ENCODE measurements at places on chromosomes 4 and X. TPM values are rescaled to one million over a fixed set of nuclear protein-coding genes. Genes with fewer than 3 reads are reported as not detected.

DNA sequence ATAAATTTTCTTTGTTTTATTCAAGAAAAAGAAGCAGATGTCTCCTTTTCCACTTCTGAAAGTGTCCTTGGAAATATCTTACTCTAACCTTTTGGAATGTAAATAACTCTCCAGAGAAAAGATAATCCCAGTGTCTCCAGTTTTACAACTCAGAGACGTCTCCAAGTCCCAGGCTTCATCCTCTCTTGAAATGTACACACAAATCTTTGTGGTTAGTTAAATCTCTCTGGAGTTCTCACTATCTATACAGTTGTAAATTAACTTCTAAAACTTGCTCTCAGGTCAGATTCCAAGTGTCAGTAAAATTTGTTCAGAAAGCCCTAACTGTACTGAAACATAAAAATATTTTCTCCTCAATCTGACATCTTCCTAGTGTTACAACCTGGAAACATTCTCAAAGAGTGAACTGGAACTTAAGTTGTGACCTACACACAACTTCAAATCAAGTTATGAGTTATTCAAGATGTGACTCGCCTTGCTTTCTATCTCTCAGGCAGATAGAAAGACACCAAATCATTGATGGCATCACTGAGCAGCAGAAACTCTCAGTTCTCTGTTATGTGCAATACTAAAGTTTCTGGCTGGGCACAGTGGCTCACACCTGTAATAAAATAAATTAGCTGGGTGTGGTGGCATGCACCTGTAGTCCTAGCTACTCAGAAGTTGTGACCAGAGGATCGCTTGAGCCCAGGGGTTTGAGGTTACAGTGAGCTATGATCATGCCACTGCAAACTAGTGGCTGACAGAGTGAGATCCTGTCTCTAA is 284.2 kb downstream of the RCHY1 start:
- H3K4me1 ChIP-seq: no peaks in the 10 kb centered on the region
- no peaks in the 10 kb centered on the region for H3K27me3 ChIP-seq
- peak; percentile 27 for DNase-seq

DUSP21 gene
- not detected for total RNA-seq

- no peak overlapping the region for H3K4me3 ChIP-seq
- no peaks in the 10 kb centered on the region for H3K27me3 ChIP-seq
- H3K27ac ChIP-seq: no peak overlapping the region
- no peak for DNase-seq
- no peaks in the 10 kb centered on the region for H3K36me3 ChIP-seq
- H3K4me1 ChIP-seq: no peaks in the 10 kb centered on the region
Observed at GRCh38 chr4:153341575-153342090, 2.9 kb upstream of the MND1 start.

KIAA1210 gene
- not detected for total RNA-seq

DNA sequence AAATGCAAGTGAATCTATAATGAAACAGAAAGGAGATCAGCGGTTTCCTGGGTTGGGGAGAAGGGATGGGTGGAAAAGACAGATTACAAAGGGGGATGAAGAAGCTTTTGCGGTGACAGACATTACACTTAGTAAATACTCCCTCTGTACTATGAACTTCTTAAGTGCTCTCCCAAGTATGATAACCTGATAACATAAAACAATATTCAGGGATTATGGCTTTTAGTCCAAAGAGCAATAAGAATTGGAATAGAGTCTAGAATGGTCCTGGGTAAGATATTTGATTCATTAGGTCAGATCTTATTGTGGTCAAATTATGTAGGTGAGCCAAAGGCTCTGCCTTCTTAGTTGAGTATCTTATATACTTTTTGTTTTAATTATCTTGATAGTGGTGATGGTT is 9.2 kb downstream of the LRRC66 start:
- H3K36me3 ChIP-seq: no peaks in the 10 kb centered on the region
- no peak for DNase-seq
- no peaks in the 10 kb centered on the region for H3K4me1 ChIP-seq
- no peaks in the 10 kb centered on the region for H3K27me3 ChIP-seq
- no peak overlapping the region for H3K4me3 ChIP-seq

GRCh38 chr4:81785338-81785737 is 313.6 kb upstream of the RASGEF1B start:
- no peak overlapping the region for H3K27ac ChIP-seq
- DNase-seq: no peak
- H3K36me3 ChIP-seq: no peaks in the 10 kb centered on the region
- H3K4me1 ChIP-seq: no peaks in the 10 kb centered on the region
- no peak overlapping the region for H3K4me3 ChIP-seq

GRCh38 chr4:8772499-8773123 is 99.0 kb downstream of the HMX1 start:
- H3K36me3 ChIP-seq: no peaks in the 10 kb centered on the region
- DNase-seq: no peak
- no peaks in the 10 kb centered on the region for H3K4me1 ChIP-seq
- H3K27ac ChIP-seq: no peak overlapping the region
- no peaks in the 10 kb centered on the region for H3K27me3 ChIP-seq

GRCh38 chr4:184284336-184284690 is 66.6 kb upstream of the ENPP6 start:
- H3K27me3 ChIP-seq: no peaks in the 10 kb centered on the region
- DNase-seq: no peak
- H3K4me3 ChIP-seq: no peak overlapping the region
- H3K36me3 ChIP-seq: no peaks in the 10 kb centered on the region
- H3K4me1 ChIP-seq: peaks cover 15% of the 10 kb centered on the region
- no peak overlapping the region for H3K27ac ChIP-seq

GRCh38 chrX:13852001-13852695 is 35.3 kb upstream of the GPM6B start:
- no peak overlapping the region for H3K4me3 ChIP-seq
- no peak for DNase-seq
- H3K27ac ChIP-seq: no peak overlapping the region
- H3K4me1 ChIP-seq: no peaks in the 10 kb centered on the region
- H3K27me3 ChIP-seq: no peaks in the 10 kb centered on the region

GRCh38 chr4:107854356-107855022 is 29.8 kb downstream of the SGMS2 start:
- no peak for DNase-seq
- H3K27ac ChIP-seq: no peak overlapping the region
- H3K4me1 ChIP-seq: no peaks in the 10 kb centered on the region
- no peaks in the 10 kb centered on the region for H3K36me3 ChIP-seq
- no peak overlapping the region for H3K4me3 ChIP-seq
- H3K27me3 ChIP-seq: no peaks in the 10 kb centered on the region

- no peak overlapping the region for H3K4me3 ChIP-seq
- no peak for DNase-seq
- no peaks in the 10 kb centered on the region for H3K27me3 ChIP-seq
- H3K27ac ChIP-seq: no peak overlapping the region
- H3K36me3 ChIP-seq: no peaks in the 10 kb centered on the region
- no peaks in the 10 kb centered on the region for H3K4me1 ChIP-seq
Observed at GRCh38 chr4:53026233-53026632, 164.1 kb downstream of the RASL11B start.

DNA sequence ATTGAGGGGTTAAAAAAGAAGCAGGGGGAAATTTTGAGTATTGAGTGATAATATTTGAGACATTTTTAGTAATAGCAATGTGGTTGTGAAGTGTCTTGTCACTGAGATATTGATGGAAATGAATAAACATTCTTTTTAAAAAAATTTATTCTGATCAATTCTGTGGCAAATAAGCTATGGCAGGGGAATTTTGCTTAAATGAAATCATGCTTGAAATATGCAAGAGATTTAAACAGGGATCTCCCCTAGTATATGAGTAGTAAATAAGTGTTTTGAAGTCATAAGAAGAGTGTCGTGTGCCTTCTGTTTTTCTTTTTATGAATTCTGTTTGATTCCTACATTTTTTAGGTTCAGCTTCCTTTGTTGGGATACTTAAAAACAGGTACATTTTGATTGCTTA is 23.2 kb downstream of the IL15 start:
- H3K27ac ChIP-seq: no peak overlapping the region
- no peaks in the 10 kb centered on the region for H3K4me1 ChIP-seq
- H3K4me3 ChIP-seq: no peak overlapping the region

- no peaks in the 10 kb centered on the region for H3K27me3 ChIP-seq
- no peak for DNase-seq
- H3K27ac ChIP-seq: no peak within 1 kb of the TSS
- H3K4me3 ChIP-seq: no peak within 1 kb of the TSS
Observed at GRCh38 chr4:70721747-70722146, at the start of gene RUFY3. RUFY3 (plus strand) TSS chr4:70721964; CDS start chr4:70722574, 610 bp downstream.

RIPPLY1 gene
- total RNA-seq: not detected

MAP9 gene
- 6.4 TPM for total RNA-seq

GRCh38 chrX:40434947-40435346 is 145.8 kb upstream of the ATP6AP2 start:
- no peaks in the 10 kb centered on the region for H3K36me3 ChIP-seq
- H3K4me3 ChIP-seq: no peak overlapping the region
- DNase-seq: no peak
- no peaks in the 10 kb centered on the region for H3K4me1 ChIP-seq
- H3K27me3 ChIP-seq: peaks cover 5% of the 10 kb centered on the region
- H3K27ac ChIP-seq: no peak overlapping the region

SLC16A2 gene
- total RNA-seq: 2.9 TPM

DNA sequence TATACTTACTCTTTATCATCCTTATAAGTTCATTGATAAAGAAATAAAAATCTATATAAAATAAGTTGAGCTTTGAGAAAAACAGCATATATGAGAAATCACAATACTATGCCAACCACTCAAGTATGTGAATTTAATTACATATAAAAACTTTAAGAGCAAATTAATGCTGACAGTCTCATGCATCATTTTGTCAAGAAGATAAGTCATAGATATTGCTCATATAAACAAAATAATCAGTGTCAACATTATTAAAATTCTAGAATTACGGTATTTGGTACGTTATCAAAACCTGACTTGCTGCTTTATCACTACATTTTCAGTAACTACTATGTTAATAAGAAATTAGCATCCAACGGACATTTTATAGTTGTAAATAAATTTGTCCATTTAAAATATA is 111.2 kb downstream of the FBXO8 start:
- DNase-seq: no peak
- H3K4me1 ChIP-seq: no peaks in the 10 kb centered on the region

DNA sequence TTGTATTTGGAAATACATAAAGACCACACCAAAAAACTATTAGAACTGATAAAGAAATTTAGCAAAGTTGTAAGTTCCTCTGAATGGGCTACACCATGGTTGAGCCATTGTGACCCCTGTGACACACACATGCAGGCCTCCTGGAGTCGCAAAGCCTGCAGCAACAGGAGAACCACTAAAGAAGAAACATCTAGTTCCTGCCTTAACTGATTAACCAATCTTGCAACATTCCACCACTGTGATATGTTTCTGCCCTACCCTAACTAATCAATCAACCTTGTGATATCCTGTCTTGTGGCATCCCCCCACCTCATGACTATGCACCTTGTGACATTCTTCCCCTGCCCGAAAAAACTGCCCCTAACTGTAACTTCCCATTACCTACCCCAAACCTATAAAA is 401.8 kb downstream of the PRDM5 start:
- no peak overlapping the region for H3K27ac ChIP-seq
- no peaks in the 10 kb centered on the region for H3K36me3 ChIP-seq
- no peaks in the 10 kb centered on the region for H3K4me1 ChIP-seq
- no peak for DNase-seq

All from colonic mucosa (tissue), 4 donors.